ENCODE measurements at places on chromosomes 7 and 10. TPM values are rescaled to one million over a fixed set of nuclear protein-coding genes. Genes with fewer than 3 reads are reported as not detected.

GRCh38 chr7:17474724-17475344, 176.4 kb downstream of the AHR start:
- H3K4me3 ChIP-seq = no peak overlapping the region
- H3K36me3 ChIP-seq = no peaks in the 10 kb centered on the region
- no peaks in the 10 kb centered on the region for H3K27me3 ChIP-seq
- H3K27ac ChIP-seq = no peak overlapping the region
- no peak for DNase-seq

DNA sequence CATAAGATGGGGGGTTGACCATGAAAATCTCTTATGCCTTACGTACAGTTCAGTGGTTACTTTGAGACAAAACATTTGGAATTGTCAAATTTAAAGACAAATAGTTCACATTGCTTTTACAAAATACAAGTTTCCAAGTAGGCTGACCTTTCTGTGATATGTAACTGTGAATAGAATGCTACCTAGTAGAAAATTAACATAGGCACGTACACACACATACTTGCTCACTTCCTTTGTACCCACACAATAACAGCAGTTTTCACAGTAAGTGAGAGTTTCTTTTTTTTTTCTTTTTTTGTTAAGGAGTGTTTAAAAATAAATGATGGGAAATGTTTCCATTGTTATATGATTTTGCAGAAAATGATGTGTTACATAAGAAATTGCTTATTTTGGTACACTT, 53.3 kb upstream of the SP8 start:
- no peak for DNase-seq
- no peak overlapping the region for H3K4me3 ChIP-seq
- H3K27ac ChIP-seq = no peak overlapping the region

DNA sequence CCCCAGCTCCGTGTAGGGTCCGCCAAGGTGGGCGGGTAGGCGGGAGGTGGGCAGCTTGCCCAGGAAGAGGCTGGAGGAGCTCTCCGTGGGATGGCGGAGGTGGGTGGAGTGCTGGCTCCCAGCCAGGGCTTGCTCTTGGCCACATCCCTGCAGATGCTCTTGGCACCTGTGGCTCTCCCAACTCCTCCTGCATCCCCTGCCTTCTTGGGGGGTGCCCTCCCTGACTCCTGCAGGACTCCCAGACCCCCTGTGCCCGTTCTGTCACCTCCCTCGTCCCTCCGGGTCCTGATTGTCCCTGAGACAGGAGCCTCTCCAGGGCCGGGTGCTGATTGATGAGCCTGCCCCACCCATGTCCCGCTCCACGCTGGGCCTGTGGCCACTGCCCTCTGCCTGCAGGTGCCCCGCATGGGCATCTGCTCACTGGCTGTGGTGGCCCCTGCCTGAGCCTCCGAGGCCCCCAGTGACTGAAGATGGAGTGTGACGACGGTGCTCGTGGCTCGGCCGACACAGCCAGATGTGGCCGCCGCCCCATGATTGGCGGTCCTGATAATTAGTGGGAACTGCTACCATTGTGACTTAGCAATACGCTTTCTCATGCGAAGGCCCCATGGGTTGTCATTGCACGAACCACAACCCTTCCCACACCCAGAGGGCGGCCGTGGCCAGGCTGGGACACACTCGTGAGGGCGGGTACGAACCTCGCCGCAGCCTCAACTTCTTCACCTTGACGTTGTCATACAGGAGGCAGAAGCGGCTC, 23.6 kb downstream of the CFAP46 start:
- H3K36me3 ChIP-seq = no peaks in the 10 kb centered on the region
- peak; percentile 42 for DNase-seq
- peaks cover 13% of the 10 kb centered on the region for H3K27me3 ChIP-seq
- H3K27ac ChIP-seq = no peak overlapping the region

GRCh38 chr7:19079066-19079465, 38.4 kb downstream of the TWIST1 start:
- no peak overlapping the region for H3K4me3 ChIP-seq
- H3K27ac ChIP-seq = no peak overlapping the region
- no peaks in the 10 kb centered on the region for H3K27me3 ChIP-seq
- H3K36me3 ChIP-seq = no peaks in the 10 kb centered on the region
- no peaks in the 10 kb centered on the region for H3K4me1 ChIP-seq

GRCh38 chr10:30435073-30435422, 1.1 kb downstream of the MAP3K8 start:
- DNase-seq = no peak
- peak overlapping the region; percentile 76 for H3K4me3 ChIP-seq
- H3K27me3 ChIP-seq = no peaks in the 10 kb centered on the region

DNA sequence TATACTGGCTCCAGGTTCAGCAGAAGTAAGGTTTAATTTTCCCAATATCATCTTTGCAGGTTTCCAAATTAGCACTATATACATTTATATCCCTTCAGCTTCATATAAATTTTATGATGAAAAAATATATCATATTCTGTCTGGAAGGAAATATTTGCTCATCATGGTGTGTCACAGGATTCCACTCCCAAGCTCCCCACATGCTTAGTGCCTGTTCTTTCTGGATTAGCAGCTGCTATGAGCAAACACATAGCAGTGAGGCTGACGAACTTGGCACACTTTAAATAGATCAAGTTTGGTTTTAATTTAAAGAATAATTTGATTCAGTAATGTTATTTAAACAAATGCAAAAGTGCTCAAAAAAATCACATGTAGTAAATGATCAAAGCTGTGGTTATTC, 251.9 kb downstream of the AGMO start:
- no peaks in the 10 kb centered on the region for H3K36me3 ChIP-seq
- H3K27ac ChIP-seq = no peak overlapping the region
- no peaks in the 10 kb centered on the region for H3K4me1 ChIP-seq
- no peaks in the 10 kb centered on the region for H3K27me3 ChIP-seq
- H3K4me3 ChIP-seq = no peak overlapping the region
- no peak for DNase-seq

DNA sequence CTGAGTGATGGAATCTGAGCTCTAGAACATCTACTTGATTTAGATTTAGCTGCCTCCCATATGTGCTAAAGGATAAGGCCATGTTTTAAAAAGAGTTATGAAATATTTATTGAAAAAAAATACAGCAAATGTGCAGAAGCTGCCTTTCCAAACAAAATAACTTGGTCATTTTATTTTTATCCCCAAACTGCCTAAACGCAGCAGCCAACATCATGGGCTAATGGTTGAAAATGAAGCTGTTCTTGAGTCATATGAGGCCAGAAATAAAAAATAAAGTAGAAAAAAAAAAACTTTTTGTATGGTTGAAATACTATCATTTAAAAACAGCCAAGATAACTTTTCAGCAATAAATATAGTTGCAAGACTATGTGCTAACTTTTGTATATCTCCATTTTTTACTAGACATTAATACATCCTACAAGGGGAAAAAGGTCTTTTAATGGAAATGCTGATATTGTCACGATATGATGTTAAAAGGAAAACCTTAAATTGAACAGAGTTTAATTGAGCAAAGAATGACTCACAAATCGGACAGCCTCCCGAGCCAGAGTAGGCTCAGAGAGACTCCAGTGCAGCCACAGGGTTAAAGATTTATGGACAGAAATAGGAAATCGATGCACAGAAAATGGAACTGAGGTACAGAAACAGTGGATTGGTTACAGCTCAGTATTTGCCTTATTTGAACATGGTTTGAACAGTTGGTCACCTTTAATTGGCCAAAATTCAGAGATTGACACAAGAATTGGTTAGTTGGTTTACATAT, 305.8 kb downstream of the MDFIC start:
- H3K27me3 ChIP-seq = no peaks in the 10 kb centered on the region
- H3K36me3 ChIP-seq = no peaks in the 10 kb centered on the region
- H3K27ac ChIP-seq = no peak overlapping the region
- DNase-seq = no peak
- peaks cover 14% of the 10 kb centered on the region for H3K4me1 ChIP-seq
- no peak overlapping the region for H3K4me3 ChIP-seq

DNA sequence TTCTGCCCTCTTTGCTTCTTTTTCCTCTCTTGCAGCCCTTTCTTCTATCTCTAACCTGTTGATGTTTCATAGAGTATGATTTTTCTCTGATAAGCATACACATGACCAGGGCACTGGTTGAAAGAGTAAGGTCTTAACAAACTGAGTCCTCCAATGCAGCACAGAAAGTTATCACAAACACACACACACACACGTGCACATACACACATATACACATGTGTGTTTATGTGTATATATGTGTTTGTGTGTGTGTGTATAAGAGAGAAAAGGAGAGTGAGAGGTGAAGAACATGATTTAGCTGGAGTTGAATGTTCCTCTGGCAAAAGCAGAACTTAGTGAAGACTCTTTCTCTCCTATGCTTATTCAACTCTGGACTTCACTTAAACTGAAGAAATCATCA, 130.0 kb downstream of the KLF6 start:
- H3K4me3 ChIP-seq = no peak overlapping the region
- no peaks in the 10 kb centered on the region for H3K4me1 ChIP-seq
- no peak for DNase-seq
- H3K36me3 ChIP-seq = no peaks in the 10 kb centered on the region
- no peaks in the 10 kb centered on the region for H3K27me3 ChIP-seq
- no peak overlapping the region for H3K27ac ChIP-seq

- H3K4me3 ChIP-seq = no peak overlapping the region
- H3K4me1 ChIP-seq = no peaks in the 10 kb centered on the region
- no peak overlapping the region for H3K27ac ChIP-seq
Observed at GRCh38 chr10:3363311-3364045, 190.9 kb upstream of the PITRM1 start.

- H3K27ac ChIP-seq = no peak overlapping the region
- H3K4me1 ChIP-seq = no peaks in the 10 kb centered on the region
- no peaks in the 10 kb centered on the region for H3K36me3 ChIP-seq
Observed at GRCh38 chr7:15433151-15433550, 128.7 kb downstream of the AGMO start.

DNA sequence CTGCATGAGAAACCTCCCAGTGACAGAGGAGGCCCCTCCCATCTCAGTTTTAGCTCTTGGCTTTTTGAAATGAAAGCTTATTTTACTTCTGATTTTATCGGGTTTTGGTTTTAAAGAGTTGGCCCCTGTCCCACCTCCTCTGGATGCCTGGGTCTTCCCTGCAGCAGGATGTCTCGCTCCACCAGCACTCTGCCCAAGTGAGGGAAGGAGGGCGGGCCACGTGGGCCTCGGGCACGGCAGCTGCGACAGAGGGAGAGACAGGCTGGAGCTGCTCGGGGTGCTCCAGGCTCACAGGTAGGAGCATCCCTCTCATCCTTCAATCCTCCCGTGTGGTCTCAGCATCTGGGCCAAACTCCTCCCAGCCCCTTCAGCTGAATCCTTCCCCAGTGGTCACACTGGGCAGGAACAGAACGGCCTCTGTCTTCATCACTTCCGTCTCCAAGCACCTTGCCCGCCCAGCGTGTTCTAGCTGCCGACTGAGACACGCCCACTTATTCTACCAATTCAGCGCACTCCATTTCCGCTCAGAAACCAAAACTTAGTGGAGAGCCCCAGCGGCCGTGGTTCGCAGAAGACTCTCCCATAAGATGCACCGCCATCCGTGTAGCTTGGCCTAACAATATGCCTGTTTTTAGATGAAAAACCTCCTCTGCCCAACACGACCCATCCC, 222.9 kb downstream of the GLRX3 start:
- no peaks in the 10 kb centered on the region for H3K4me1 ChIP-seq
- H3K27ac ChIP-seq = no peak overlapping the region
- no peak overlapping the region for H3K4me3 ChIP-seq
- H3K27me3 ChIP-seq = no peaks in the 10 kb centered on the region

- DNase-seq = no peak
- H3K4me1 ChIP-seq = no peaks in the 10 kb centered on the region
- peaks cover 4% of the 10 kb centered on the region for H3K27me3 ChIP-seq
- H3K27ac ChIP-seq = no peak overlapping the region
Observed at GRCh38 chr7:39394105-39394680, 172.0 kb upstream of the YAE1 start.

GRCh38 chr10:77082601-77083252, 554.9 kb downstream of the KCNMA1 start:
- H3K27me3 ChIP-seq = no peaks in the 10 kb centered on the region
- peaks cover 10% of the 10 kb centered on the region for H3K4me1 ChIP-seq
- no peaks in the 10 kb centered on the region for H3K36me3 ChIP-seq
- no peak overlapping the region for H3K4me3 ChIP-seq
- DNase-seq = no peak

DNA sequence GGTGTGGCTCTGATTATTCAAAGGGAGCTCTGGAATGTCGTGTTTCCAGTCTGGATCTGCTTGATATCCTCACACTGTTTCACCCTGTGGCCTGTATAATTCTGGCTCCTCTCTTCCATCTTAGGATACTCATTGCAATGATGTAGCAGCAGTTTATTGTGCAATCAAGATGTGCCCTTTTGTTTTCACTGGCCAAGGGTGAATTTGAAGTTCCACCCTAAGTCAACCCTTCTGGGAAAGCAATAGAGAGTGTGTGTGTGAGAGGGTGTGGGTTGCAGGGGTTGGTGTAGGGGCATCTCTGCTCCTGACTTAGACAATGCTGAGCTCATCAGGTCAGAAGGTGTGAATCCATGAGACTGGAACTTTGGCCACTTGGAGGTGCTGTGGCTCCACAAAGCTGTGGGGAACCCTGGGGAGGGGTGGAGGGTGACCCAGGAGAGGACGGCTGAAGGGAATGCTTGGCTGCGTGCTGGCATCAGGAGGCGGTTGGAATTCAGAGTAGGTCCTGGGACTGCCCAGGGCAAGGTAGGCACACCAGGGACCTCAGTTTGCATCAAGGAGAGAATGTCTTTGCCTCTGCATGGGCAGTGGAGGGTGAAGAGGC, 118.0 kb upstream of the PRSS58 start:
- H3K4me1 ChIP-seq = peaks cover 8% of the 10 kb centered on the region
- H3K36me3 ChIP-seq = no peaks in the 10 kb centered on the region
- H3K27ac ChIP-seq = no peak overlapping the region
- no peak for DNase-seq
- no peak overlapping the region for H3K4me3 ChIP-seq
- H3K27me3 ChIP-seq = no peaks in the 10 kb centered on the region

GRCh38 chr7:25216837-25217236, 11.4 kb downstream of the NPVF start:
- DNase-seq = no peak
- no peak overlapping the region for H3K4me3 ChIP-seq
- no peaks in the 10 kb centered on the region for H3K4me1 ChIP-seq
- H3K27ac ChIP-seq = no peak overlapping the region

GRCh38 chr10:125781374-125781773, 5.8 kb upstream of the MMP21 start:
- H3K4me3 ChIP-seq = no peak overlapping the region
- H3K27me3 ChIP-seq = peaks cover 6% of the 10 kb centered on the region
- H3K4me1 ChIP-seq = no peaks in the 10 kb centered on the region

GRCh38 chr7:104643587-104644217, 315.3 kb downstream of the LHFPL3 start:
- no peaks in the 10 kb centered on the region for H3K36me3 ChIP-seq
- no peaks in the 10 kb centered on the region for H3K4me1 ChIP-seq
- H3K27me3 ChIP-seq = no peaks in the 10 kb centered on the region
- no peak for DNase-seq
- no peak overlapping the region for H3K27ac ChIP-seq

The SSMEM1 gene
- total RNA-seq = not detected

The CDC14C gene
- not detected for total RNA-seq

The TMEM248 gene
- 103 TPM for total RNA-seq

The TEX47 gene
- total RNA-seq = not detected

The NEBL gene
- 96.4 TPM for total RNA-seq

The AS3MT gene
- total RNA-seq = 1.9 TPM

The LIPF gene
- not detected for total RNA-seq

The MMD2 gene
- total RNA-seq = not detected

The PIK3AP1 gene
- total RNA-seq = 71.6 TPM

The CC2D2B gene
- 1.6 TPM for total RNA-seq

The ZP3 gene
- not detected for total RNA-seq

The ARHGEF35 gene
- total RNA-seq = 10.3 TPM

The STEAP1 gene
- total RNA-seq = 8.2 TPM

The TET1 gene
- total RNA-seq = 1.8 TPM

The HTRA1 gene
- total RNA-seq = 45.3 TPM

Data from lower lobe of right lung (tissue), 2 donors.